ENCODE measurements at places on chromosomes 5 and 9.

GRCh38 chr5:97998941-97999340 is 774.5 kb upstream of the RGMB start:
- peak; percentile 31 for ATAC-seq

DNA sequence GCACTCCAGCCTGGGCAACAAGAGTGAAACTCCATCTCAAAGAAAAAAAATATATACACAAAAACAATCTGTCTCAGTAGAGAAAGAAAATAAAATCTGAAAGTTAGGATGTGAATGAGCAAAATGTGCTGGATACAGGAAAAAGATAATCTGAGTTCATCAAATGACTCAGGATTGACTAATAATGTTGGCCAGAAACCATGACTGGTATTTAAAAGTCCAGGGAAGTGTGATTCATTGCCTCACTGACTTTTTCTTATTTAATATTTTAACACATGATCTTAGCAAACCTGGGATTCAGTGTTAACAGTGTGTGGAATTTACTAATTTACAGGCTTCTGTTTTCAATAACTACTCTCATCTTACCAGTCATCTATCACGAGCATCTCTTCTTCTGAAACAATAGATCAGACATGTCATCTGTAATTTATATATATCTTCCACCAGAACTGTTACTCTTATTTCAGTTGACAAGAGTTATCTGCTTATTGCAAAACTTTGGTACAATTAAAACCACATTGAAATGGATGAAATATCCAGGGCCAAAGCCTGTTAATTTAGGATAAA is 256.7 kb downstream of the CDH12 start:
- ATAC-seq, result no peak

DNA sequence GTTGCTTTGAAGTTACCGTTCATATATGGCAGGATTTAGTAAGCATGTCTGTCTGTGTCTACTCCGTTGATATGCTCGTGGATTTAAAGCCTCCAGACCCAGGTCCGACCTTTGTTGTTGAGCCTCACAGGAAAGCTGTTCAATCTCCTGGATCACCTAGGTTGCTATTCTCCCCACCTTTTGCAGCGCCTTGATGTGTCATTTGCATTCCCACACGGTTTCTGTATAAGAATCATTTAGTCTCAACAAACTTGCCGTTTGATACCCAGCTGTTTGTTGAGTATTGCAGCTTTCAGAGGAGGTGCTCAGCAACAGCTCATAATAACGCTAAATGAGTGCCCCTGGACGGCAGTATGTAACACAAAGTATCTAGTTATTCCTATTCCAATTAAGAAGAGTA is 1.2 kb upstream of the ADGRV1 start:
- ATAC-seq, result no peak

DNA sequence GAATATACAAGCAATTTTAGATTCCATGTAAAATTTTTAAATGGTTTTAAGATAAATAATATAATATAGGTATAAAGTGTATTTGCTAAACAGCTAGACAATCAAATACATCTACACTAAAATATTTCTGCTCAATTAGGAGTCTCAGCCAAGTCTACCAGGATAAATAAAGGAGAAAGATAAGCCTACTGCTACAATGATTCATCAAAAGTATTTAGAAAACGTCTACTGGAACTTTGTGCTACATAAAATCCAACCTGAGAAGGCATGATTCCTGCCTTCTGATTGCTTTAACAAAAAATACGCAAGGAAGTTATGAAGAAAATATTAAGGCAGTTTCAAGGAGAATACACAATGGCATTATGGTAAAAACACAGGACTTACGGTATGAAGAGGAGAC is 570.6 kb downstream of the EFNA5 start:
- no peak for ATAC-seq

DNA sequence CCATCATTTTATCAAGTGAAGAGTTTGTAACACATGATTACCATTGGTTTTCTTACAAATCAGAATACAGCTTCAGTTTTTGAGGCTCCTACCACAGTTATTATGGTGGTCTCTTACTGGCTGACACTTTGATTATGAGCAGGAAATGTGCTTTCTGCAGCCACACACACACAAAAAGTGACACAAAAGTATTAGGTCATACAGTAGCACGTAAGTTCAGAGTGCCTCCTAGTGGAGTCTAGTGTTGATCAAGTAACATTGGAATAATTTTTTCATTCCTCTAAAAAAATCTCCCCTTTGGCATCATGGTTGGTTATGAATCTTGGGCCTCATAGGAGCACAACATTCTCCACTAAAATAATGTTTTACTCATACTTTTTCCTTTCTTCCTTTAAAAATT is 37.6 kb downstream of the PAM start:
- ATAC-seq, result no peak

- ATAC-seq, result no peak
Measured at GRCh38 chr9:128335914-128336313, 4.4 kb upstream of the SLC27A4 start.

DNA sequence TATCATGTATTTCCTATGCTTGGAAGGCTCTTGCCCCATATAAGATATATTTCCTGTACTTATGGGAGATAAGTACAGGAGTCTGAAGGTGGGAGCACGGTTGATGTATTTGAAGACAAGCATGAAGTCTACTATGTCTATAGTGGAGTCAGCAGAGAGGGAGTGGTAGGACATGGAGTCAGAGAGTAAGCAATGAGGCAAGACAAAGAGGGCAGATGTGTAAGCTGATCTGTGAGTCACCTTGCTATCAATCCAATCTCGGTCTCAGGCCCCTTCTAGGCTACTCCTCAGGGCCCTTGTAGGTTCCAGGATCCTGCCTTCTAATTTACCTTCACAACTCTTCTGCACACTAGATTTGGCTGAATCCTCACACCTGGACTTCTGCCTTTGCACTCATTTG is 105.5 kb downstream of the MACIR start:
- ATAC-seq, result no peak

- no peak for ATAC-seq
Measured at GRCh38 chr9:87350915-87351314, 146.8 kb upstream of the DAPK1 start.

GRCh38 chr5:8522646-8523045 is 653.7 kb downstream of the MTRR start:
- no peak for ATAC-seq

DNA sequence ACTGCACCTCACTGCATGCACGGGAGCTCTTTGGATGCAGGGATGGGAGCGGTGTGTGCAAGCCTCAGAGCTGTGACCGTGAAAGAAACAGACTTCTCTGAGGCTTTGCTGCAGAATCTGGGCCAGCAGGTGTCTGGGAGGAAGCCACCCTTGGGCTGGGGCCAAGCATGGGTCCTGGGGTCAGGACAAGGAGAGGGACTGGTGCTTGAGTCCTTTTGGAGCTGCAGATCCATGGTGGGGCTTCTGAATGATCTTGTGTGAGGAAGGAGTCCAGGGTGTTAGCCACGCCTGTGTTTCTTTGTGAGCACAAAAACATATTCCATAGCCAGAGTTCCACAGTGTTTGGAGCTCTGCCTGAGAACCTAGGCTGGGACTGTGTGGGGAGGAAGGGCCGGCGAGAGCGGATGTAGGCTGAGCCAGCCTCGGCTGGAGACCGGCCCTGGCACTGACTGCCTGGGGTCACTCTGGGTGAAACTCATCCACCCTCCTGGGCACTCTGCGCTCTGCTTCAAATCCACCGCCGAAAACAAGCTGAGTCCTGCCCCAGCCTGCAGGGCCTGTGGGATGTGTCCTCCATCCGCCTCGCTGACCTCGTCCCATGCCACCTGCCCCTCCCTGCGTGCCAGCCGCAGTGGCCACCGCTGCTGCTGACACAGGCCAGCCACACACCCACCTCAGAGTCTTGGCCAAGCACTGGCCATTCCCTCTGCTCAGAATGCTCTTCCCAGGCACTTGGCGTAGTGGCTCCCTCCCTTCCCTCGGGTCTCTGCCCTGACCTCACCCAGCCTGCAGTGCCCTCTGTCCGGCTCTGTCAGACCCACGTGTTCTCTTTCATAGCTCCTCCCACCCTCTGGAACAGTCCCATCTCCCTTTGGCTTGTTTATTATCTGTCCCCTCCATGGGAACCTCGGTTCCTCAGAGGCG is 26.7 kb downstream of the ERGIC1 start:
- ATAC-seq, result peak; percentile 91

- no peak for ATAC-seq
Measured at GRCh38 chr9:98290411-98290810, 35.0 kb upstream of the TBC1D2 start.

DNA sequence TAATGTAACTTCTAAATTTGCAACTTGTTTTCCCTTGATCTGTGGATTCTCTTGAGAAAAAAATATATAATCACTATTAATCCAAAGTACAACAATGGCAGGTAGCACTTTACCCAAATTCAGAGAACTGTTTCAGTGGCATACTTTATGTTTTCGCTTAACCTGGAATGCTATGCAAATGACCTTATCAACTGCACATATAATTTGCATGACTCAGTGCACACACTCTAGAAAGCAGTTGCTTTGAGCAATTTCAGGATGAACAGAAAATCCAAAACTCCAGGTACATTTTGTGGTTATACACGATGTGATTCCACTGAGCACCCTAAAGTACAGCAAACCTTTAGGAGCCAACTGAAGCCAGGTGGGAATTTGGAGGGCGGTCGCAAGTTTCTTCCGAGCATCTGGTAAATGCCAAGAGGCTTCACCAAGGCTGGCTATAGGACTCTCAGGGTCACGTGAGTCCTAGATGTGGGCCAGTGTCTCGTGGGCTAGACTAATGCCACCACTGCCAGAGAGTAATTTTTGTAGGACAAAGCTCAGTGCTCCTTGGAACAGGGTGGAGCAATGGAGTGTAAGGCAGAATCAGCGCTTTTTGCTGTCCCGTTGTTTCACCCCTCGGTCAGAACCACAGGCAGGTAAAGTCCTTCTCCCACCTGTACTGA is 37.3 kb downstream of the DMGDH start:
- no peak for ATAC-seq

DNA sequence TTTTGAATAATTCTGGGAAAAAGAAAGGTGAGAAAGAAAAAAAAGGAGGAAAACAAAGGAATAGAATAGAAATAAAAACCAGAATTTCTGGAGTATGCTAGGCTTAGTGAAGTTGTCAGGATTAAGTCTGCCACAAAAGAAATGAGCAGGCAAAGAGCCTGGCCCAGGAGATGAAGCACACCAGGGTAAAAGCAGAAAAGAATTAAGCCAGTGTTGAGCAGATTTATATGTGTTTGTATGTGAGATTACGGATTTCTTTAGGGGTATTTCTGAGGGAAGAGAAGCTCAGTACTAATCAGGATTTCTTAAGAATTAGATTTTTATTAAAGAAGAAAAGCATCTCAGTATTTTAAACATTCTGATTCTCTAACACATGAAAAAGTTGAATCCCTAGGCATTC is 74.5 kb downstream of the MRPS27 start:
- ATAC-seq, result no peak

DNA sequence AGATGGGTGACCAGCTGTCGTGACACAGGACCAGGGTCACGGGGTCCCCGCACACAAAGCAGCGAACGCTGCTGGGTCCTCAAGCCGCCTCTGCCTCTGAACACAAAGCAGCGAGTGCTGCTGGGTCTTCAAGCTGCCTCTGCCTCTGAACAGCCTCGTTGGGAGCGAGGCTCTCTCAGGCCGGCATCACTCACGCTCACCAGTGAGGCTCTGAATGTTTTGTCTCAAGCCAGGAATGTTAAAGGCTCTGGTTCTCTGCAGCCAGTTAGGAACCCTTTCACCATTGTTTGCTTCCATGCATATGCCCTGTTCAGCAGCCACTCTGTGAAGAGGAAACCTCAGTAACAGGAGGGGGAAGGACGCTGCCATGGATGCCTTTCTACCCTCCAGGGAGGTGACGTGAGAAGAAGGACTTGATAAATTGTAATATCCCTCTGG is 82.7 kb upstream of the TAF11L2 start:
- no peak for ATAC-seq

- peak; percentile 46 for ATAC-seq
Measured at GRCh38 chr5:6765612-6766525, 52.6 kb downstream of the TENT4A start.

GRCh38 chr9:96156171-96156974 is 145.6 kb downstream of the HSD17B3 start:
- no peak for ATAC-seq

DNA sequence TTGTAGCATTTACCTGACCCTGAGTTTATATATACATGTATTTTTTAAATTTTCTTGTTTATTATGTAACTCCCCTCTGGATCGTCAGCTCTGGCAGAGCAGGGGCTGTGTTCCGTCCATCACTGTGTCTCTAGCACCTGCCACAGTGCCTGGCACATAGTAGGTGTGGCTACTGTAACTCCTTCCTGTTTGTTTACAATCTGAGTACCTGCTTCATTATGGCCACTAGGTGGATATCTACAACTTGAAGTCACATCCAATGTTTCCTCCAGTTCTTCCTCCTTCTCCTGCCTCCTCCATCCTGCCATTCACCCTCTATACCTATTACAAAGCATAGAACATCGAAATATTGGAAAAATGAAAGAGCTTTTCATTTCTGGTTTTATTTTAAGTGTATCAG is 14.2 kb upstream of the PPP1R2B start:
- no peak for ATAC-seq

- ATAC-seq, result peak; percentile 71
Measured at GRCh38 chr9:81522716-81523551, 166.4 kb downstream of the TLE1 start.

DNA sequence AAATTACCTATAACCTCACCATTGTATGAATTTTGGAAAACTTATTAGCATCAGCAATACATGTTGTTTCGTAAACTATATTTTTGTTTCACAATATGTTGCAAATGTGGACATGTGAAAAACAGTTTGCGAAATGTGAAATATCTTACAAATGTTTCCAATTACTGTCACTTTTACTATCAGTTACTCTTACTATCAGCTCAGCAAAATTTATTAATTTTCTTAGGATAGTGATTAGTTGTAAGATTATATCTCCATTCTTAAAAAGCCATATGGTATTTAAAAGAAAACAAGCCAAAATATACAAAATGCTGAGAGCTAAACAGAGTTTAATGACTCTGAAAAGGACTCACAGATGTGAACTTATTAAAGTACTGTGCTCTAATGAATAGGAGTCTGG is 111.9 kb upstream of the LPAR1 start:
- no peak for ATAC-seq

- no peak for ATAC-seq
Measured at GRCh38 chr5:107812570-107813141, 141.9 kb upstream of the EFNA5 start.

- ATAC-seq, result peak; percentile 62
Measured at GRCh38 chr9:76895186-76895585, 10.7 kb downstream of the PRUNE2 start.

GRCh38 chr9:113589890-113590289 is 126.4 kb downstream of the RGS3 start:
- ATAC-seq, result no peak

DNA sequence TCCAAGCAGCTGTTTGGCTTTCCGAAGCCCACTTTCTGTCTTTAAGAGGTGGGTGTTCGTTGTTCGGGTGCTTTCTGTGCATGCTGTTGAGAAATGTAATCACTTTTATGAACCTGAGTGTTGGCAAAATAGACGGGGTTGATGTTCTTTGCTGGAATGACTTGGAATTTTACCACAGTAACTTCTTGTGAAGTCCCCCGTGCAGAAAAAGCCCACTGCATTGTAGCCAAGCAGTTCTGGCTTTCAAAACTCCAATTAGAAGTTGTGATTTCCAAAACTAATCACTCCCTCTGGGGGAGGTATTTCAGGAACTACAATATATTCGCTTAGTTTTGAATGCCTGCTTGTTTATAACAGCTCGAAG is 111.1 kb downstream of the PAM start:
- peak; percentile 3 for ATAC-seq
